ENCODE measurements at places on chromosomes 6 and 20.
A peak's percentile ranks its signal among the peaks of the same experiment; 100 is the strongest.

- no peak for DNase-seq
These were observed 103.3 kb downstream of the FIG4 start for GRCh38 chr6:109794201-109794923.

DNA sequence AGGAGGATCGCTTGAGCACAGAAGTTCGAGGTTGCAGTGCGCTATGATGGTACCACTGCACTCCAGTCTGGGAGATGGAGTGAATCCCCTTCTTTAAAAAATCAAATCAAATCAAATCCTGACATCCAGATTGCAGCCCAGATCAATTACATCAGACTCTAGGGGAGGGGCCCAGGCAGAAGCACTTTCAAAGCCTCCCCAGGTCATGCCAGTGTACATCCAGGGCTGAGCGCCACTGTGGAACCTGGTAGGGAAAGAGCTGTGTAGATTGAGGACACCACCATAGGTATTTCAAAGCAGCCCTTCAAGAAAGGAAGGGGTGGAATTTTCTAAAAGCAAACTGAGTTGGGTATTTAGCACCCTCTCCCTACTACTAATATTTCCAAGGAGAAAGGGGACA, 89.5 kb downstream of the PRND start:
- DNase-seq, result no peak

DNA sequence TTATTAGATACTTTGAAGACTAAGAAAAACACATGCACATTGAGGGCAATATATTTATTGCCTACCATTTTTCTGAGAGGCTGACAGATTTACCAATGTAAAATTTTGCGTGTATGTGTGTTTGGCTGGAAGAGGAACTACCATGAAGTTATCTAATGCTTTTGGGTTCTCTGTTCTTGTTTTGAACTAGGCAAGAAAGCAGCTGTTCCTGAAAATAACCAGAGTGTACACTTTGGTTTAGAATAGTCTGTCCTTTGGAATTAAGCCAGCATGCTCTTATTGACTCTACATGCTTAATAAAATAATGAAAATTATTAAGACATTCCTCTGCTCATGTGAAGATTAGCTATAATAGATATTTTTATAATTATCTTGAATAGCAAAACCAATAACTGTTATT, 129.2 kb downstream of the MYB start:
- DNase-seq, result no peak

GRCh38 chr6:81694207-81694606, 58.3 kb downstream of the TENT5A start:
- DNase-seq, result no peak

GRCh38 chr6:6950373-6951145, 157.2 kb upstream of the RREB1 start:
- DNase-seq, result no peak

- DNase-seq, result no peak
These were observed 773.6 kb upstream of the CHD6 start for GRCh38 chr20:42391807-42392206.

- DNase-seq, result no peak
These were observed 332.9 kb downstream of the CDKAL1 start for GRCh38 chr6:20866935-20867703.

DNA sequence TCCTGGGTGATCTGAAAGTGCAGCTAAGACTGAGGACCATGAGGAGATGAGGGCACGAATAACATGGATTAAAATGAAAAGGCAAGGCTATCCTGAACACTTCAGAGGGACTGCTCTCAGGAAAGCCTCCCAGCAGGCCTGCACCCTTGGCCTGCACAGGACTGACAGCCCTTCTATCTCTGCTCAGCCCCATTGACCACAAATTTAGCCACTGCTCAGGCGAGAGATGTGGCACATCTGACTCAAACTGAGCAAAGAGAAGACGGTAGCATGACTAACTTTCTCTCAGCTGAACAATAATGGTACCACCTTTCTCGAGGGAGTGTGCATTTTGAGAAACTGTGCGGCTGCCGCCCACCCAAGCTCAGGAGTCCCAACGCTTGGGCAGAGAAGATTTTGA, 257.5 kb downstream of the ADGB start:
- DNase-seq, result no peak

DNA sequence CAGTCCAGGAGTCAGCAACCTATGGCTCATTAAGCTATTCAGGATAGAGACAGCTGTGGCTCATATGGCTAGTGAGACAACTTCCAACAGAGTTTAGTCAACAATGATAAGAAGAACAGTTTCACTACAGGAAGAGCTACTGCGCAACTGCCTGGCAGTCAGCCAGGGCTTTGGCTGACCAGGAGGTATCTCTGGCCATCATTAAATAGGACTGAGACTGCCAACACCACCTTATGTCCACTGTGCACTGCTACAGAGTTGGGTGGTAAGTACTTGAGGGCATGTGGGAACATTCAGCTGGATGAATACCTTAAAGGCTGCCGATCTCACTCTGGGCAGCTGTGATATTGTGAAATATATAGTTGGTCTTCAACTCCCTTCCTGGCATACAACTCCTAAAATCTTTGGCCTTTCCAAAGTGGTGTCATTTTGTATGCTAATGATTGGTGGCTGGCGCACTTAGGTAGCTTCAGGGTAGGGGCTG, 52.2 kb upstream of the FAM83C start:
- DNase-seq, result no peak

GRCh38 chr6:111429571-111429970, 53.4 kb downstream of the REV3L start:
- no peak for DNase-seq

DNA sequence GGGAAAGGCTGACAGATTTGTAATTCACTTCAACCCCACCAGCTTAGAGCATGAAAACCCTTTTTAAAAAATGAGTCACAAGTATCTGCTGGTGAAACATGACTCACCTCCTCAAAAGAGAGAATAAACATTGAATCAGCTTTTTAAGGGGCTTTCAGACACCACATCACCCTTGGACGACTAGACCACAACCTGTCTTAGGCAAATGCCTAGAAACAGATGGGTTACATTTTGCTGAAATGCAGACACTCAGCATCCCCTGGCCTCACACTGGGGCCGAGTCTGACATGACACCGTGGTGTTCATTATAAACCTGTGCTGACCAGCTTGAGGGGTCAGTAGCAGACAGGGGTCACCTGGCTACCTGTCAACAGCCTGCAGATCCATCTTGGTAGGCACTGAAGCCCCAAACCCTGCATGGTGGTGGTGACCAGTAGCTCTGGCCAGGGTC, 175.3 kb upstream of the CST7 start:
- DNase-seq, result peak; percentile 60

DNA sequence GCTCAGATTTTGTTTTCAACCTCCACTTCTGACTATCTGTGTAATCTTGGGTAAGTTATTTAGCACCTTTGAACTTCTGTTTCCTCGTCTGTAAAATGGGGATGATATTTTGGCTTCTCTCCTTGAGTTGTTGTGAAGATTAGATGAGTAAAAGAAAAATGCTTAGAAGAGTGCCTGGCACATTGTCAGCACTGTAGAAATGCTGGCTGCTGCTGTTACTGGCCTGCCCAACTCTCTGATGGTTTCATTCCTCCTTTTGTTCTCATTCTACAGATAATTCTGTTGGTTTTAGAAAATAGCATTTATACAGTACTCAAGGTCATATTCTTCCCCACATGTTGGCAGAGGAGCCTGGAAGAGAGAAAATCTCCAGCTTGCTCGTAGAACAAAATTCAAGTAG, 547.2 kb upstream of the JAG1 start:
- no peak for DNase-seq

DNA sequence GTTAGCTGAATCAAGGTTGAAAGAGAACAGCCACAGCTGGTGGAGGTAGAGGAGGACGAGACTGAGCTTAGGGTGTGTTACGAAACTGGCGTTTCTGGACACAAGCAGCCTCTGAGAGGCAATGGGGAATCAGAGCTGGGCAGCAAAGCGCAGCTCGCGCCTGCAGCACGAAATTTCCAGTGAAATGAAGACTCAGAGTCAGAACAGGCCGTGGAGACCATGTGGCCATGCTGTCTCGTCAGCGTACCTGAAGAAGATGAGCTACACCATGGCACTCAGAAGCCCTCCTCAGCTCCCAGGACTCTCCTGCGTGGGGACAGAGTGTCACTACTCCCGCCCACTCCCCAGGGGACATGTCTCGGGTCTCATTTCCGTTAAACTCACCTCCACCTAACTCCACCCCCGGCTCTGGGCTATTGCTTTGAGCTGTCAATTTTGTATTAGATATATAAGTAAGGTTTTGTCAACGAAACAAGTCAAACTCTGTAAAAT, 256.9 kb downstream of the ERMARD start:
- DNase-seq, result peak; percentile 23

DNA sequence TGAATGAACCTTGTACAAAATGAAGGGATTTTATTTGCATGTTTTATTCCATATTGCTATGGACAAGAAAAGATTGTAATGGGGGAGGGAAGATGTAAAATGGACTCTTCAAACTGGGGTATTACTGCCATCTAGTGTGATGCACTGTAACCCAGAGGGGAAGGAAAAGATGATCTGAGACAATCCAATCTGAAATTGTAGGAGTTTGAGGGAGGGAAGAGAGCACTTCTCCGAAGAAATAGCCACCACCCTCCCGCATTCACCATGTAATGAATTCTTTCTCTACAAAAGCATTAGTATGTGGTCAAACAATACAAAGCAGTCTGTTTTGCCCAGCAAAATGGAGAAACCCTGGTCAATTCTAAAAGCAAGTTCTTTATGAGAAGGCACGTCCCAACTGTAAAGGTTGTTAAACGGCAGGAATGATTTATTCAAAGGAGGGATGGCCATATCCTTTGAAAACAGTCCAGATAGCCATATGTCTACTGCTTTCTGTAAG, 679.5 kb upstream of the NRSN1 start:
- DNase-seq, result no peak

DNA sequence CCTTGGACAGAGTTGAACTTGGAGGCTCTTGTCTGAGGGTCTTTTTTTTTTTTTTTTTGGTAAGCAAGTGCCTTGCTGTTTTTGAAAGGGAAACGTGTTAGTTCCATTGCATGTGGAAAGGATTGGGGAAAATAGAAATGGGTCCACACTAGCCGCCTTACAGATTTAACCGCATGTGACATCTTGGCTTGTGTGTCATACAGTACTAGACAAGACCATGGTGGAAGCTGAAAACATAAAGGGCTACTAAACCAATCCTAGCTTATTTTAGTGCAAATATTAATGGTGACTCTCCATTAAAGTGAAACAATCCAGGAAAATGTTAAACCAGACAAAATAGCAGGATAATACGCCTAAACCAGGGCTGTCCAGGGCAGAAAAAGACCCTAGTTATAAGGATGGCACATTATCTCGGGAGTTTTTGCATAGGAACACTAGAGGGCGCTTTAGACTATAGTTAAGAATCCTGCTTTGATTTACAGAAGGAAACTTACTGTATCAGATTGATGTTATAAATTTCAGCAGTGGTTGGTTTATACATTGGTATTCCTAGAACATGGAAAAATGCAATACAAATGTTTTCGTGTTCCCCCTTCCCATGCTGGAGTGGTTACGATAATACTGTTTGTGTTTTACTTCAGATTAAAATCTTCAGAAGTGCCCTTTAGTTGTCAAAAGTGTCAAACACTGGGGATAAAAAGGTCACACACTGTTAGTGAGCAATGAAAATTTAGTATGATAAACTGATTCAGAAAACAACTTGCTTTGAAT, 59.8 kb upstream of the DEK start:
- no peak for DNase-seq

DNA sequence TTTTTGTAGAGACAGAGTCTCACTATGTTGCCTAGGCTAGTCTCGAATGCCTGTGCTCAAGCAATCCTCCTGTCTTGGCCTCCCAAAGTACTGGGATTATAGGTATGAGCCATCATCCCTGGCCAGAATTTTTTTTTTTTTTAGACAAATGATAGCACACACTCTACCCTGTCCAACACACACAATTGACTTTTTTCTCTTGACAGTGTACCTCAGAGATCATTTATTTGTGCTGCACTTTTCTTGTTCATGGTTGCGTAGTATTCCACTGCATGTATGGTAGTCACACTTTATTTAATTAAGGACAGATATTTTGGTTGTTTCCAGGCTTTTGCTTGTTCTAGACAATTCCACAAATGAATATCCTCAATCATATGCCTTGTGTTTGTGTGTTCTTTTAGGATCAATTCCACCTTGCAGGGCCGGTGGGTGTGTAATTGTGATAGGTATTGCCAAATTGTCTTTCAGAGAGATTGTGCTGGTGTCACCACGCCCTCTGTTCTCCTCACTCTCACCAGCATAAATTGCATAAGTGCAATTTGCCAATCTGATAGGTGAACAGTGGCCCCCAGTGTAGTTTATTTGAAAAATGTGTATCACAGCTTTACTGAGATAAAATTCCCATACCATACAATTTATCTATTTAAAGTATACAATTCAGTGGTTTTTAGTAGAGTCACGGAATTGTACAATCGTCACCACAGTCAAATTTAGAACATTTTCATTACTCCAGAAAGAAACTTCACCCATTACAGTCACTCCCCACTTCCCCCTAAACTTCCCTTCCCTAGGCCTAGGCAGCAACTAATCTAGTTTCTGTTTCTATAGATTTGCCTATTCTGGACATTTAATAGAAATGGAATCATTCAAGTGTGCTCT, 20.1 kb downstream of the SRC start:
- peak; percentile 9 for DNase-seq

DNA sequence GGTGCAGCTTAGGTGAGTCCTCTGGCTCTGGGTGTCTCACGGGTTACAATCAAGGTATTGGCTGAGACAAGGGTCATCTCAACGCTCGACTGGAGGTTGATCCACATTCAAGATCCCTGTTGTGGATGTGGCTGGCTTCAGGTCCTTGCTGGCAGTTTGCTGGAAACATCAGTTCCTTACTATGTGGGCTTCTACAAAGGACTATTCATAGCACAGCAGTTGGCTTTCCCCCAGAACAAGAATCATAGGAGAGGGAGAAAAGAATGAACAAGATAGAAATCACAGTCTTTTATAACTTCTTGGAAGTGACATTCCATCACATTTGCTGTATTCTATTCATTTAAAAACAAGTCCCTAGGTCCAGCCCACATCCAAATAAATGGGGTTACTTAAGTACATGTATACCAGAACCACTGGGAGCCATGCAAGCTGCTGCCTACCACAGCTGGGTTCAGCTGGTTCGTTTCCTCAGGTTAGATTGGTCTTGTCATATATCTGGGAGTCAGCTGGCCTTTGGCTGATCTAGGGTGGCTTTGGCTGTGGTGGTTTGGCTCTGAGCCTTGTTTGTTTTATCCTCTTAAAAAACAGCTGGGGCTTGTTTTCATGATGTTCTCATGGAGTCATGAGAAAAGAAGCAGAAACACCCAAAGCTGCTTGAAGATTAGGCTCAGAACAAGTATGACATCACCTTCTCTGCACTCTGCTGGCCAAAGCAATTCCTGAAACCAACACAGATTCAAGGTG, 433.2 kb upstream of the SPTLC3 start:
- DNase-seq, result no peak

DNA sequence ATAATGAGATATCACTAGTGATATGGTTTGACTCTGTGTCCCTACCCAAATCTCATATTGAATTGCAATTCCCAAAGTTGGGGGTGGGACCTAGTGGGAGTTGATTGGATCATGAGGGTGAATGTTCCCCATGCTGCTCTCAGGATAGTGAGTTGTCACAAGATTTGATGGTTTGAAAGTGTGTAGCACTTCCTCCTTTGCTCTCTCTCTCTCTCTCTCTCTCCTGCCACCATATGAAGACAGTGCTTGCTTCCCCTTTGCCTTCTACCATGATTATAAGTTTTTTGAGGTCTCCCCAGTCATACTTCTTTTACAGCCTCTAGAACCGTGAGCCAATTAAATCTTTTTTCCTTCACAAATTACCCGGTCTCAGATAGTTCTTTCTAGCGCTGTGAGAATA, 1002.0 kb upstream of the ADGRB3 start:
- no peak for DNase-seq

- DNase-seq, result no peak
These were observed 214.4 kb downstream of the RNF144B start for GRCh38 chr6:18601516-18602020.

GRCh38 chr6:21733311-21733710, 139.8 kb downstream of the SOX4 start:
- no peak for DNase-seq

All from suprapubic skin (tissue), 4 donors.